ENCODE measurements at places on chromosomes 11 and 22.
A peak's percentile ranks its signal among the peaks of the same experiment; 100 is the strongest.

DNA sequence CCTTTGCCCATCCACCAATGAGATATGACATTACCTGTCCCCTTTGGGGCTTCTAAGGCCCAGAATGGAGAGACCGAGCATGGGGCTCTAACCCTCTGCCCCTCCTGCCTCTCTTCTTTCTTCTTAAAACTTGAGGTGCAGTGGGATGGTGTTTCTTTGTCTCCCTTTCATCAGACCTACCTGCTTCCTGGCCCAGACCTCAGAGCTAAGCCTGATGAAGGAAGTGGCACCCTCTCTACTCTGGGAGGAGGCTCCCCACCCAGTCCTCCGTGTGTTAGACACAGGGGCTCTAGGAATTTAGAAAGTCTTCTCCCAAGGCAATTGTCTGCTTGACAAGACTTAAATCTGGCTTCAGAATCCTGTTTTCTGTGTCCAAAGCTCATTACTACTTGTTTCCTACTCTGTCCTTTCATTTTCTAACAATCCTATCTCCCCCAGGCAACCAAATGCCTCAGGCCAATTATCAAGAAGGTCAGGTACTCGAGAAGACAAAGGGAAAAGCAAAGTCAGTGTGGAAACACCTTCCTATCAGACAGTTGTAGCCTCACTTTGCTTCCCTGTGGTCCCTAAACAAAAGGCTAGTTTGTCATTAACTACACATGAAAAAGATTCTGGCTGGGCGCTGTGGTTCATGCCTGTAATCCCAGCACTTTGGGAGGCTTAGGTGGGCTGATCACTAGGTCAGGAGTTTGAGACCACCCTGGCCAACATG, 20.3 kb upstream of the PARVA start:
- DNase-seq: no peak

GRCh38 chr11:102309621-102310541, 7.4 kb upstream of the BIRC3 start:
- DNase-seq: peak; percentile 63

GRCh38 chr11:11481371-11481770, 128.3 kb upstream of the CSNK2A3 start:
- no peak for DNase-seq

DNA sequence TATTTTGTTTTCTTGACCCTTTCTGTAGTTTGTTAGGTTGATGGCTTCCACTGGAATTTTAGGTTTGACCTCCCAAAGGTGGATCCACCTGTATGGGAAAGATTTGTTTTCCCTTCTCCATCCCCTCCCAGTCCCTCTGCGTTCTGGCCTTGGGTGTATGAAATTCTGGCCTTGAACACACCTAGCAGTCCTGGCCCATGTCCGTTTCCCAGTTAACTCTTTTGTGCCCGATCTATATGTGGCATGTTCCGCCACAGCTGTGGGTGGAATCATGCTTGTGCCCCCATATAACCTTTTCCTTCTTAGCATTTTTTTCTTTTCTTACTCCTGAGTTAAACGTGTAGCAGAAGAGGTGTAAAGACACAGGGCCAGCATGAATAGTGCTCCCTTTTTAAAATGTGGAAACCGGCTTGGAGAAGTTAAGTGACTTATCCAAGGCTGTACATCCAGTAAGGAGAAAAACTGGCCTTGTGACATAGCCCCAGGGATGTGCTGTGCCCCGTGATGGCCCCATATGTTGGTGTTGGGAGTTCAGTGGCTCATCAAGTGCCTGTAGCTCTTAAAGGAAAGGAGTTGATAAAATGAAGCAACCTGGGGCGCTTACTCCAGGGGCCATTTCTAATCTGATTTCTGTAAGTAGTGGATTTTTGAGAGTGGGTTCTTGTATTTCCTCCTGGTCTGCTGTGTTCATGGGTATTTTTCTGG, 39.3 kb downstream of the ZNRF3 start:
- DNase-seq: no peak

DNA sequence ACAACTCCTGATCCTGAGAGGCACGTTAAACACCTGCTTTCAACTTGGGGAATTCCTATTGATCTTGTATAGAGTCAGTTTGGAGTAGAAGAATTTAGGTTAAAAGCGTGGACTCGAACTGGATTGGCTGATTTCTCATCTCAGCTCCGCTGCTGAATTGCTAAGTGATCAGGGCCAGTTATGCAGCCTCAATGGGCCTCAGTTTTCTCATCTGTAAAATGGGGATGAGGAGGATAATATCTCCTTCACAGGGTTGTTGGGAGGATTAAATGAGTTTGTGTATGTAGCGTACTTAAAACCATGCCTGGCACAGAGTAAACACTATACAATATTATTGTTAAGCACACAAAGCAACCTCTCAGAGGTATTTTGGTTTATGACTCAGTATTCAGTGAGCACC, 53.2 kb upstream of the HEPHL1 start:
- no peak for DNase-seq

GRCh38 chr11:64791781-64792291, 11.2 kb downstream of the MAP4K2 start:
- no peak for DNase-seq

- DNase-seq: no peak
Observed at GRCh38 chr22:27913162-27913741, 5.8 kb downstream of the PITPNB start.

DNA sequence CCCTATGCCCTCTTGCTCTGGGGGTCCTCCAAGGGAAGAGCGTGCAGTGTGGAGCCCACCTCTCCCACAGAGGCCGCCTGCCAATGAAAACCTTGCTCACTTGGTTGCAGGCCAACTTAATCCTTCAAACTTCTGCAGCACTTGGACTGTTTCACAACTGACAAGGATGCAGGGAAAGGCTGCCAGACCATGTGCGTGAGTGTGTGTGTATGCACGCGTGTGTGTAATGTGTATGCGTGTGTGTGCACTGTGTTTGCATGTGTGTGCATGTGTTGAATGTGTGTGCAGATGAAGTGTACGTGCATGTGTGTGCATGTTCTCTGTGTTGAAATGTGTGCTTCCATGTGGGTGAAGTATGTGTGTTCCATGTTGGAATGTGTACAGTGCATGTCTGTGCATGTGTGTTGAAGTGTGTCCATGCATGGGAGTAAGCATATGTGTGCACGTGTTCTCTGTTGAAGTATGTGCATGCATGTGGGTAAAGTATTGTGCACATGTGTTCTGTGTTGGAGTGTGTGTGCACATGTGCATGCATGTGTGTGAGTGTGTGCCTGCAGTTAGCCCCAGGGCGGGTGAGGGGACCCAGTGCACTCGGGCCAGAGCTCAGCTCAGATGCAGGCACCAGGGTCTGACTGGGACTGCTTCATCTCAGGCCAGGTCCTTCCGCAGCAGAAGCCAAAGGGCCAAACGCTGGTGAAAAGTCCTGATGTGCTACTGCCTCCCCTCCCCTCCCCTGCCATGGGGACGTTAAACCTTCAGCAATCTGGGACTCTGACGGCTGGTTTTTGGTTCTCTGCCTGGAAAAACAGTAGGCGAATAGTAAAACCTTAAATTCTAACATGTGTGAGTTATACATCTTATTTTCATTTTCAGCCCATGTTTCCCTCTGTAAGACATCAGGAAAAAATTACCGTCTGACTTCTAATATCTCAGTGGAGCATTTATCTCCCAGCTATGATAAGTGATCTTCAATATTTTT, 72.0 kb downstream of the FLI1 start:
- peak; percentile 74 for DNase-seq

DNA sequence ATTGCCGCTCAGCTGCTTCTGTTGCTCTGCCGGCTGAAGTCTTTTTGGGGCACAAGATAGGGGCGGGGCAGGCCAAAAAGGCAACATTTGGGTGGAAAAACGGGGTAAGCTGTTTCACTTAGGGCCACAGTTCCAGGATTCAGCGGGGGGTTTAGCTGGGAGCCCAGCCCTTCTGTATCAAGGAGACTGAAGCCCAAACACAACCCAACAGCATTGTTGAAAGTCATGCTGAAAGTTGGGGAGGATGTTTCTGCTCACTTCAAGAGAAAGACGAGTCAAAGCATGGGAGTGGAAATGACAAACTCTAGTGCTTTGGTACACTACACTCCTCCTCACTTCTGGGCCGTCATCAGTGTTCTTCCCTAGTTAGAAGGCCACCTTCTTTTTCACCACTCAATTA, 56.1 kb upstream of the GNAZ start:
- no peak for DNase-seq

DNA sequence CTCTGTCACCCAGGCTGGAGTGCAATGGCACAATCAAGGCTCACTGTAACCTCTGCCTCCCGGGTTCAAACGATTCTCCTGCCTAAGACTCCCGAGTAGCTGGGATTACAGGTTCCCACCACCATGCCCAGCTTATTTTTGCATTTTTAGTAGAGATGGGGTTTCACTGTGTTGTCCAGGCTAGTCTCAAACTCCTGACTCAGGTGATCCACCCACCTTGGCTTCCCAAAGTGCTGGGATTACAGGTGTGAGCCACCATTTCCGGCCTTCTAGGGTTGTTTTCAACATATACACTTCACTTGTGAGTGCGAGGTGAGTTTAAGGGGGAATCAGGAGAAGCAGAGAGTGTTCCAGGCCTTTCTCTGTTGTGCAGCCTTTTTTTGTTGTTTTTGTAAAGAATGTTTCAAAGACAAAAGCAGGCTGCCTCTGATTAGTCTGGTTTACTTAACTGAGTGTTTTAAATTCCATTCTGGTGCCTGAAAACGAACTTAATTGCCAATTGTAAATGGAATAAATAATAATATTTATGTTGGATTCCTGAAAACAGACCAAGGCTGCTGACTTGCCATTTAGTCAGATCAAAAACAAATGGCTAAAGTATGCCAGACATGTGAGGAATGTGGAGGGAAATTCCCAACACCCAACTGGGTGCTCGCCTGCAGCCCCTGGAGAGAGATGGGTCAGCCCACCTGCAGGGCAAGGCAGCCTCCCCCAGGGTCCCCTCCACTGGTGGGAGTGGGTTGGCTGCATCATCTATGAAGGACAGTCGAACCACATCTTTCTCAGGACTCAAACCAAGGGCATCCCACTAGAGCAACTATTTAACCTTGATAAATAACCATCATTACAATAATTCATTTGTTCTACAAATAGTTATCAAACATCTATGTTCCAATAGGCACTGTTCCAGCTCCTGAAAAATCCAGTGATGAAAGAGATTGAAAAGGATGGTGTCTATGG, 4.6 kb upstream of the RANGAP1 start:
- peak; percentile 92 for DNase-seq

- no peak for DNase-seq
Observed at GRCh38 chr11:127050186-127050585, 49.6 kb upstream of the KIRREL3 start.

GRCh38 chr11:128732471-128733277, 38.8 kb downstream of the FLI1 start:
- no peak for DNase-seq

GRCh38 chr11:96290031-96290430, 53.0 kb downstream of the MAML2 start:
- DNase-seq: no peak

GRCh38 chr22:35307372-35307771, 7.7 kb downstream of the TOM1 start:
- no peak for DNase-seq

DNA sequence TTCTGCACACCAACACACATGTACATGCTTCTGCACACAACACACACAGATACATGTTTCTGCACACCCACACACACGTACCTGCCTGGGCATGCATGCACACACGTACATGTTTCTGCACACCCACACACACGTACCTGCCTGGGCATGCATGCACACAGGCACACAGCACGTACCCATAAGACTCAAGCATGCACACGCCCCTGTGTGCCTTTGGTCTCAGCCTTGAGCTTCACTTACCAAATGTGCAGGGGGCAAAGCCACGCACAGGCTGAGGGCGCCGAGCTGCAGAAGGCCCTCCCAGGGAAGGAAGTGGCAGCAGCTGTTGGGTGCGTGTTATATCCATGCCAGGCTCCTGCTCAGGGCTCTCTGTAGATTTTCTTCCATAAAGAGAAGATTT, 34.7 kb upstream of the SMIM38 start:
- DNase-seq: no peak

GRCh38 chr22:20271114-20271994, 3.2 kb upstream of the RTN4R start:
- DNase-seq: no peak

DNA sequence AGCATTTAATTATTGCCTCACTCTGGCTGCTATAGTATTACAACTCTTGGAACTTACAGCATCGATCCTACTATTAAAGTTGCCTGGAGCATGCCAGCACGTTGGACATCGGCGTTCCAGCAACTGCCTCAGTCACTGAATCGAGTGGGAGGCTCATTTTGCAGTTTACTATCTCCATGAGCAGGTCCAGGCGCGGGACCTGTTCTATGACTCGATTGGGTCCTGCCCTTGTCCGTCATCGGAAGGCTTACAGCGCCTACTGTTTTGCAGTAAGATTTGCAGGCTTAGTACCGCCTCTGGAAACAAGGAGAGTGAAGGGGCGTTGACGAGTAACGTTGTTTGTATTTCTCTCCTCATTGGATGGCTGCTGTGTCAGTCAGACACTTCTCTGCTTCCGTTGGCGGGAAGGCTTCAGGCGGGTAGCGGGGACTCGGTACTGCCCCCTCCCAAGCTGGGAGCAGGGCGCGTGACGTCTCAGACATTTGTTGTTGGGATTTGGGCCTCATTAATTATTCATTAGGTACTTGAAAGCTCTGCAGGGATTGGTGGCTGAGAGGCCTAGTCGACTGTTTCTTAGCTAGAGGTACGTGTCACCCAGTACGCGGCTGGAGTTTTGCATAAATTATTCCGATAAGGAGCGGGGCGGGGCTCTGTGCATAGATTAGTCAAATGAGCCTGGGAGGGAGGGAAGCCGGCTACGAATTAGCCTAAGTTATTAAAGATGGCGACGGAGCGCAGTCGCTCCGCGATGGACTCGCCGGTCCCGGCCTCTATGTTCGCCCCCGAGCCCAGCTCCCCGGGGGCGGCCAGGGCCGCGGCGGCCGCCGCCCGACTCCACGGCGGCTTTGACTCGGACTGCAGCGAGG, at the start of gene GTPBP1:
TSS of gene GTPBP1 (plus strand) at position 710 of the 866 bp plus-strand sequence. CDS start at position 722, 12 bp downstream.
- peak; percentile 100 for DNase-seq

DNA sequence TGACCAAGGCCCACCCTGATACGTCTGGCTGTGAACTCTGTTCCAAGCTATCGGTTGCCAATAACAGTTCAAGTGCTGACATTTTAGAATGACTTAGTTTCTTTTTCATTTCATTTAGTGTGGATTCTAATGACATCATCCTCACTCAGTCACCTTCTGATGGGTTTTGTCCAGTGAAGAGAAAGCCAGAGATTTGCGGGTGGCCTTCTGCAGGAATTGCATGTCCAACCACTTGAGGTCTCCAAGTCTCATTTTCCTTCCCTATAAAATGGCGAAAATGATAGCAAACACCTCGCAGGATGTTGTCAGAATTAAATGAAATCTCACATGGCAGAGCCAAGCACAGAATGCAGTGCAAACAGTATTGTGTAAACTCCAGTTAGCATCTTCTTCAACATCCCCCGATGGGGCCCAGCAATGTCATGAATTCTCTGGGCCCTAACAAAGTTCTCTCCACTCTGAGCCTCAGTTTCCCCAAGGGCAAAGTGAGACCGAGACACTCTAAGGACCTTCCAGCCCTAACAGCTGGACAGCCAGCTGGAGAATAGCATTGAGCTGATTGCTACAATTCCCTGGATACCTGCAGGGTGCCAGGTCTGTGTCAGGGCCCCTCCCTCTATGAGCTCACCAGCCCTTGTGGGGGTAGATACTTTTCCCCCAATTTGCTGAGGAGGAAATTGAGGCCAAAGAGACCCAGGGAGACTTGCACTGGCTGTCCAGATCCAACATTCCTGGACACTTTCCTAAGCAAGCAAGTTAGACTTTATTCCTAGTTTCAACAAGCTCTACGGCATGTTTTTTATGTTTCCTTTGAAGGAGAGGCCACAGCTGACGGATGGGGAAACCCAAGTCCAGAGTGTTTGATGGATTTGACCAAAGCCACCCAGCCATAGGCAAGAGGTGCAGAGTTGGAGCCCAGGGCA, 286.7 kb downstream of the MN1 start:
- DNase-seq: no peak

Data from fibroblast of skin of right biceps (primary cell).